ENCODE measurements at places on chromosomes 3 and 15. TPM values are rescaled to one million over a fixed set of nuclear protein-coding genes. Genes with fewer than 3 reads are reported as not detected.

GRCh38 chr3:106458952-106459351, 590.1 kb upstream of the CBLB start:
- DNase-seq = no peak

ZNF502 gene
- 4.2 TPM for total RNA-seq

DNA sequence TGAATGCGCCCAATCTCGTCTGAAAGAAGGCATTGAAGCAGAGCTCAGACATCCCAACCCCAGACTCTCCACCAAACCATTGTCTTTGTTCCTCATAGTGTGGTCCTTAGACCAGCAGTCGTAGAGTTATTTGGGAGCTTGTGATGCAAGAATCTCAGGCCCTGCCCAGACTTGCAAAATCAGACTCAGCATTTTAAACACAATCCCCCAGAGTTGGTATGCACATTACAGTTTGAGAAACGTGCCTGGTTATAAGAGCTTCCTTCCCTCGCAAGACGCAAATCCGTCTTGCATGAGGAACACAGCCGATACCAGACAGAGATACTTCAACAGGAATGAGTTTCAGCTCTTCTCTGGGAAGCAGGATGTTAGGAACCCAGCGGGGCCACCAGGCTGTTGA, 38.9 kb upstream of the IREB2 start:
- peak; percentile 38 for DNase-seq

GRCh38 chr15:98860281-98861041, 147.1 kb downstream of the PGPEP1L start:
- peak; percentile 54 for DNase-seq

DNA sequence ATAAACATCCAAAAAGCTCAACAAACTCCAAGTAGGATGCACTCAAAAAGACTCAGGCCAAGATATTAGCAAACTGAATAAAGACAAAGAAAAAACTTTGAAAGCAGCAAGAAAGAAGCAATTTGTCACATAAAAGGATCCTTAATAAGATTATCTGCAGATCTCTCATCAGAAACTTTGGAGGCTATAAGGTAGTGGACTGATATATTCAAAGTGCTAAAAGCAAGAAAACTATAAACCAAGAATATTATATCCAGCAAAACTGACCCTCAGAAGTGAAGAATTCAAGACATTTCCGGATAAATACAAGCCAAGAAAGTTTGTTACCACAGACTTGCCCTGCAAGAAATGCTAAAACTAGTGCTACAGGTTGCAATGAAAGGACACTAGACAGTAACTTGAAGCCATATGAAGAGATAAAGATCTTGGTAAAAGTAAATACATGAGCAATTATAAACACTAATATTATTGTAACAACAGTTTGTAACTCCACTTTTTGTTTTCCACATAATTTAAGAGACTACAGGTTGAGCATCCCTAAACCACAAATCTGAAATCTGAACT, 23.6 kb downstream of the C3orf33 start:
- no peak for DNase-seq

DNA sequence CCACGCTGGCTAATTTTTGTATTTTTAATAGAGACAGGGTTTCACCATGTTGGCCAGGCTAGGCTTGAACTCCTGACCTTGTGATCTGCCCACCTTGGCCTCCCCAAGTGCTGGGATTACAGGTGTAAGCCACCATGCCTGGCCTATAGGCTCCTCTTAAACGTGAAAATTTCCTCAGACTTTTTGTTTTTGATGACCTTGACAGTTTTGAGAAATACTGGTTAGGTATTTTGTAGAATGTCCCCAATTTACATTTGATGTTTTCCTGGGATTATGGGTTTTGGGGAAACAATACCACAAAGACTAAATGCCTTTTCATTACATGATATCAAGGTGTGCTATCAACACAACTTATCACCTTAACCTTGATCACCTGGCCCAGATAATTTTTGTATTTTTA, 20.7 kb downstream of the BCL2A1 start:
- no peak for DNase-seq

GRCh38 chr3:180871901-180872300, 40.6 kb upstream of the FXR1 start:
- DNase-seq = peak; percentile 20

DNA sequence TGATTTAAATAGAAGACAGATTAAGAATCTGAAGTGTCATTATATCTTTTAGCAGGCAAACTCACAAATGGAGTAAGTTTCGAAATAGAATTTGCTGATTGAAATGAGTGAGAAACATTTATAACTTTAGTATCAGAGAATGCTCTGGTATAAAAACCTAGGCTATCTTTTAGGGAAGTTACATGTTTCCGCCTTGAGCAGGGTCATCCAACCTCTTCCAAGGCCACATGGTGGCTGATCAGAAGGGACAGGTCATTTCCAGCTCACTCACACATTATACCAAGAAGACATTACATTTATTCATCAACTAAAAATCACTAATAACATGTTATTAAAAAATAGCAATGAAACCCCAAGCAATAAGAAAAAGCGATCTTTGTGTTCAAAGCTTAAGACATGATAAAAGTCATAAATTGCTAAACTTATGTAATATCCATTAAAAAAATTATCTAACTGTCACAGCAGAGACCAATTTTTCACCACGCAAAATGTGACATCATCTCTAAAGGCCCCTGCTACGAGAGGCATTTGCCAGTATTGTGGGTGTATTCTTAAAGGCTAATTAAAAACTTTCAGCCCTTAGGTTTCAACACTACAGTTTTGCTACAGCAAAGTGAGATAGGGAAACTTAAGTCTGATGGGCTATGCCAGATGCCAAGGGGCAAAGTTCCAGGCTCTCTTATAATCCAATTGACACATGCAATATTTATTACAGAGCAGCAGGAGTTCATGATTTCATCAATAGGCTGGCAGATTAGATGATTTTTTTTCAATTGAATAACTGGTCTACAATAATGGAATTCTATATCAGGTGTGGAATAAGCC, 240.4 kb upstream of the TBL1XR1 start:
- DNase-seq = no peak

FAN1 gene
- 12.9 TPM for total RNA-seq

DNA sequence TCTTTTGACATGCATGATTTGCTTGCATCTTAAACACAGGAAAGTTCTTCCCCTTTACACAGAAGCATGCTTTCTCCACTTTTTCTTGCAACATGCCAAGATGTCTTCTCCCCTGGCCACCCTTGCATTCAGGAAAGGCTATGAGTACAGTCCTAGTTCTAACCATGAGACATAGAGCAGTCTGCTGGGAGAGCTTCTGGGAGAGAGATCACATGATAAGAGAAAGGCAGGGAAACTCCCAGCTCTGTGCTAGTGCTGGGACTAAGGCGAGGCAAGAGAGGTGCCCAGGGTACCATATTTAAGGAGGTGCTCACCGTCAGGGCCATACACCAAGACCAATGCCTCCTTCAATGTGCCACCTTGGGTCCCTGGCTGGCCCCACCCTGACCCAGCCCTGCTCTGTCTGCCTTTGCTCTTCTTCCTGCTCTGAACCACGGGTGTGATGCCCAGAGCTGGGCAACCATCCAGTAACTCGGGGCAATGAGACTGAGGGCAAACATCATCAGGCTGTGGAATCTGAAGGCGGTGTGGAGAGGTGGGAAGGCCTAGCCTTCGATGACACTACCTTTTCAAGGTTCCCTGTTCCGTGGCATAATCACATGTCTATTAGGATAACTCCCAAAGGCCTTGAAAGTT, 77.4 kb upstream of the PRR20G start:
- no peak for DNase-seq

All from fibroblast of villous mesenchyme (primary cell).